ENCODE measurements at places on chromosomes 16 and 17. TPM values are rescaled to one million over a fixed set of nuclear protein-coding genes. Genes with fewer than 3 reads are reported as not detected.

The PRR35 gene
- total RNA-seq = not detected

The GSG1L gene
- not detected for total RNA-seq

DNA sequence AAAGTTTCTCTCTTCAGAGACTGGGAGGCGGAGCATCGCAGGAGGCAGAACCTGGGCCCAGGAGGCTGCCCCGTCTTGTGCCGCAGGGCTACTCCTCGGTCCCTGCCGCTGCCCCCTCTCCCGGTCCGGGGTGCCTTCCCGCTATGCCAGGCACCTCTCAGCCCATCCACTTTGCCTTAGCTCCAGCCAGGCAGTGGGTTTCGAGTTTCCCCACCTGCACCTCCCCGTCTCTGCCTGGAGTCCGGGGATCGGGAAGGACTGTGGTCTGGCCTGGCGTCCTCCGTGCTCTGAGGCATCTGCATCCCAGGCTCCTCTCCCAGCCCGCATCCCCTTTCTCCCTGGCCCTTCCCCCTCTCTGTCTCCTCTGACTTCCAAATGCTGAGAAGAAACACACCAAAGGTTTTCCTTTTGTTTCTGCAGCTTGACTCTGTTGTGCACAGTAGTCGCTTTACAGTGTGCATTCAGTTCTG, 26.8 kb upstream of the PIK3R6 start:
- peak overlapping the region; percentile 12 for H3K27ac ChIP-seq
- H3K27me3 ChIP-seq = no peaks in the 10 kb centered on the region
- no peak for DNase-seq
- H3K36me3 ChIP-seq = peaks cover 17% of the 10 kb centered on the region
- peaks cover 44% of the 10 kb centered on the region for H3K4me1 ChIP-seq

GRCh38 chr17:32103476-32104113, 38.7 kb upstream of the RHOT1 start:
- no peaks in the 10 kb centered on the region for H3K36me3 ChIP-seq
- no peaks in the 10 kb centered on the region for H3K27me3 ChIP-seq
- H3K4me1 ChIP-seq = no peaks in the 10 kb centered on the region
- H3K27ac ChIP-seq = peak overlapping the region; percentile 67

- no peak overlapping the region for H3K4me3 ChIP-seq
- DNase-seq = no peak
- no peaks in the 10 kb centered on the region for H3K27me3 ChIP-seq
- no peak overlapping the region for H3K27ac ChIP-seq
- H3K4me1 ChIP-seq = no peaks in the 10 kb centered on the region
Measured at GRCh38 chr17:1735834-1736347, 6.8 kb upstream of the SERPINF2 start.

The PPP4C gene
- total RNA-seq = 104 TPM

DNA sequence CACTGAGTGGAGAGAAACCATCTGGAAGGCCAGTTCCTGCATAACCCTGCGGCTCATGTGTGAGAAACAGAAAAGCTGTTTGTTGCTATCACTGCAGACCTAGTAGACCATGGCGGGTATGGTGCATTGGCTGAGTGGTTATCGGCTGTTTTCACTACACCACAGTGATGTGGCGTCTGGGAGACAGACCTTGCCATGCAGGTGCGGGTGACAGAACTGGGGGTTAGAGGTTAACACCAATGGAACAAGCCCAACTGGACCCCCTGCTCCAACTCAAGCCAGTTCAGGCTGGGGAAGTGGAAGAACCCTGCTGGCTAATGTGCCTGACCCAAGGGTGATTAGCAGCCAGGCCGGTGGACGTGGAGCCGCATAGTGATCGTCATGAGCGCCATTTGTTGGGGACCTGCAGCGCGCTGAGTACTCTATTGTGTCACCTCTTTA, 91.9 kb downstream of the IRF8 start:
- H3K27me3 ChIP-seq = no peaks in the 10 kb centered on the region
- no peak overlapping the region for H3K4me3 ChIP-seq
- H3K4me1 ChIP-seq = peaks cover 4% of the 10 kb centered on the region

- no peak for DNase-seq
- H3K27ac ChIP-seq = no peak overlapping the region
- no peak overlapping the region for H3K4me3 ChIP-seq
Measured at GRCh38 chr17:35185849-35186248, 8.3 kb downstream of the SLC35G3 start.

The CTCF gene
- 54.4 TPM for total RNA-seq

The TNFRSF17 gene
- not detected for total RNA-seq
